Heart left ventricle (tissue), 16 donors: ENCODE measurements at places on chromosomes 4 and X. TPM values are rescaled to one million over a fixed set of nuclear protein-coding genes. Genes with fewer than 3 reads are reported as not detected.

GRCh38 chr4:153787061-153787560 lies 1.8 kb downstream of the SFRP2 start:
- DNase-seq = no peak

- no peak for DNase-seq
These were observed 54.9 kb upstream of the CNKSR2 start for GRCh38 chrX:21319323-21319722.

- no peak for DNase-seq
These were observed 17.5 kb upstream of the PABPC4L start for GRCh38 chr4:134219043-134219442.

- no peak for DNase-seq
These were observed 7.2 kb upstream of the C1QTNF7 start for GRCh38 chr4:15420642-15421041.

NHSL2 gene
- 2.4 TPM for polyA plus RNA-seq

GRCh38 chr4:1201851-1202525 lies 29.6 kb upstream of the SPON2 start:
- DNase-seq = peak; percentile 44

DNA sequence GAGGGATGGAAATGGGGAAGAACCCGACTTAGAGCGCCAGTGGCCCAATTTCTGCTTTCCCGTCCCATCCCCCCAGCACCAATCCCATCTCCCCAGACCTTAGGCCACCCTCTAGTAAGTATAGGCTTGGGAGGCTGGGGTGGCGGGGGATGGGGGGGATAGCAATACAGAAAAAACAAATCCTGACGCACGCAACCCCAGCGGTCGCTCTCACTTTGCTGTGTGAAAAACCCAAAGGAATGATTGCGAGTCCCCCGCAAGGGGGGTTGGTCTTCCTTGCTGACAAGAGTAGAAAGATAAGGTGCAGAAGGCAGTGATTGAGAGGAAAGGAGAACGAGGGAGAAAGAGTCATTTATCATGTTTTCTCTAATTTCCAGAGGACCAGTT lies 863 bp downstream of the CPE start:
- DNase-seq = peak; percentile 24

EVC2 gene
- 0.95 TPM for polyA plus RNA-seq

- no peak for DNase-seq
These were observed 136.5 kb downstream of the RNF150 start for GRCh38 chr4:140996766-140997165.

- DNase-seq = no peak
These were observed 70.9 kb downstream of the NDST4 start for GRCh38 chr4:115042496-115042895.
